ENCODE measurements at places on chromosomes 5 and 9.

DNA sequence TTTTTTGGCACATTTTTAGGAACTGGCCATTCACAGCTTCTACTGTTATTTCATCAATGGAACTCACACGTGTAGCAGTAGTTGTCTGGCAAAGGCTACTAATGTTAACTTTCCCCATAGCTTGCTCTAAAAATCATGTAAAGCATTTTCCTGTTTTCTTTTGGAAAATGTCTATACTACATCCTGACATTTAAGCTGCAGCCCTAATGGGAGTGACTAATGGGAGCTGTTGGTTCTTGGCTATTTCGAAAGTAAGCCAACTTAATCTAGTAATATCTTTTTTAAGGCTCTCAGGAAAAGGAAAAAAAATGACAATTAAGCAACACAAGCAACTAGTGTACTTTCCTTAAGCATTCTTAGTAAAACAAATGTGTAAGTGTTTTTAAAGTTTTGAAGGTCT lies 169.2 kb downstream of the SLC12A2 start:
- DNase-seq, result no peak

- DNase-seq, result no peak
Measured at GRCh38 chr9:110148384-110148783, 59.6 kb downstream of the C9orf152 start.

DNA sequence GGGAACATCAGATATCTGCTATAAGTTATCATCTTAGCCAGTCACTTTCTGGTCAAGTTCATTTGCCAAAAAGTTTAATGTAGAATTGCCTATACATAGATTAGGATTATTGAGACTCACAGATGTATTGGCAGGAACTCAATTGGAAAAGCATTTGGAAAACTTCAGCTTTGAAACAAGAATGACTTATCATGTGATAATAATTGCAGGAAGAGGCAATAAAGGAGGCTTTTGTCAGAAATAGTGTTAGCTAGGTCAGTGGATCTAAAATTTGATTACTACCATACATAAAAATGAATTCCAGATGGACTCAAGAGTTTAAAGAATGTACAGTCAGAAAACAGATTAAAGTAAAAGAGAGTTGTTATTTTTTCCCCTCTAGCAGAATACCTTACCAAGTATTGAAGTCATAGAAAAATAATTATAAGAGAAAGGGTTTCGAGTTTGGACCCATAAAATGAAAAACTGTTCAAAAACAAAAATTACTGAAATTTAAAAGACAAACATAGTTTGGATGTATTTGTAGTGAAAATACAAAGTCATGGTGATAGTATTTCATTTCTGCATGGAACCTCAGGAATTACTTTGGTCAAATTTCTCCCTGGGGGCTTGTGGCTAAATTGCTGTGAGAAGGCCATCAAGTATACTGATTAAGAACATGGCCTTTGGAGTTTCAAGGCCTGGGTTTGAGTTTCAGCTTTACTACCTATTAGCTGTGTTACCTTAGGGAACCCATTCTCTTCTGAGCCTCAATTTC lies 159.9 kb downstream of the TMEM38B start:
- no peak for DNase-seq

GRCh38 chr9:111250875-111251842 lies 78.9 kb downstream of the OR2K2 start:
- DNase-seq, result no peak

DNA sequence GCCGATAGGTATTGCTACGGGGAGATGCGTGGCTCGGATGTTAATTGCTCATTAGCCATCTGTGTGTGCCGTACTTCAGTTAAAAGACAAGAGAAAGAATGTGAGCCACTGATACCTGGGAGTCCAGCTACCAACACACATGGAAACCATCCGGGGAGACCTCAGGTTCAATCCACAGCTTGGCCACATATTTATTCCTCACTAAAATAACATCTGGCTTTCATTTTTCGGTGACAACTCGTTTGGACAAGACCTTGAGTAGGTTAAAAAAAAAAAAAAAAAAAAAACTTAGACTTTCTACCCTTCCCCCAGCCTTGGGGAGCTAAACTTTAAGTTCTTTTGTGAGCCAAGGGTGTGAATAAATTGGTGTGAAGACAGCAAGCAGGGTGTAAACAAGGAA lies 84.1 kb downstream of the SLIT3 start:
- DNase-seq, result no peak

DNA sequence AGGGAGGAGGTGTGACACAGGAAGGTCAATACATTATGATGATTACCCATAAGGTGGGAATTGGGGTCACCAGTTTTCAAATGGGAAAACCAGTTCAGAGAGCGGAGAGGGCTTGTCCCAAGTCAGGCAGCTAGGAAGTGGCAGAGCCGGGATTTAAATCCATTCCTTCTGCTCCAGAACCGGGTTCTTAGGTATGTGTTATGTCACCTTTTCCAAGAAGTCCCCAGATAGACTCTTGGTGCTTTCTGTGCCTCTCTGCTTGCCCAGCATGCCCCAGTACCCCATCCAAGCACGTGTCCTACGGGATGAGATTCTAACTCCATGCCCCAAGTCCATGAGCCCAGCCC lies 69.9 kb downstream of the LMX1B start:
- no peak for DNase-seq

- no peak for DNase-seq
Measured at GRCh38 chr9:89481538-89481915, 16.4 kb downstream of the SEMA4D start.

GRCh38 chr5:107597247-107597646 lies 73.5 kb downstream of the EFNA5 start:
- DNase-seq, result no peak

DNA sequence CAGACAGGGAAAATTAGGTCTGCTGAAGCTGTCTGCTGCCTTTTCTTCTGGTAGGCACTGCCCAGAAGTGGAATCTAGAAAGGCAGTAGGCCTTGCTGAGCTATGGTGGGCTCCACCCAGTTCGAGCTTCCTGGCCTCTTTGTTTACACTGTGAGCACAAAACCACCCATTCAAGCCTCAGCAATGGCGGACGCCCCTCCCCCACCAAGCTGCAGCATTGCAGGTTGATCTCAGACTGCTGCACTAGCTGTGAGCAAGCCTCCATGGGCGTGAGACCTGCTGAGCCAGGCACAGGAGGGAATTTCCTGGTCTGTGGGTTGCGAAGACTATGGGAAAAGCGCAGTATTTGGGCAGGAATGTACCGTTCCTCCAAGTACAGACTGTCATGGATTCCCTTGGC lies 18.5 kb downstream of the AGTPBP1 start:
- DNase-seq, result no peak

DNA sequence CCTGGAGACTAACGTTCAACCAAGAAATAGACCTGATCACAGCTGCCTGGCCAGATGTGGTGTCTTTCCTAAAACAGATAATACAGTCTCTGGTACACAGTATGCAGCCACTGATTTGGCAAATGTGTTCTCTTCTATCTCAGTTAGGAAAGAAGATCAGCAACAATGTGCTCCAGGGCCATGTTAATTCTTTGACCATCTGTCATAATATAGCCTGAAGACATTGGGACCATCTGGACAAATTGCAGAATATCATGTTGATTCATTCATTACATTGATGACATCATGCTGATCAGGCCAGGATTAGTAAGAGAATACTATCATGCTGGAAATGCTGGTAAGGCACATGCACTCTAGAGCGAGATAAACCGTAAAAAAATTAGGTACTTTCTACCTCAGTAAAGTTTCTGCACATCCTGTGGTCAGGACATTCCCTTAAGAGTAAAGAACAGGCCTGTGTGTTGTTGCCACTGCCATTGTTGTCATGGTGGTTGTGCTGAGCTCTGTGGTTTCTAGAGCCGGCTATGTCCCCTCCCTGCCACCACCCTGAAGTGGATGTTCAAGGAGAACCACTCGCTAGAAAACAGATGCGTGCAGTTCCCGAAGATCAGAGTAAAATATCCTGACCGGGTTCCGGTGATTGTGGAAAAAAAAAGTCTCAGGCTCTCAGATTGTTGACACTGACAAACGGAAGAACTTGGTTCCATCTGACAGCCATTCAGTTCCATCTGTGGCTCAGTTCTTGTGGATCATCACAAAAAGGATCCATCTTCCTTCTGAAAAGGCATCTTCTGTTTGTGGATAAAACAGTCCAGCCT lies 6.4 kb upstream of the JMY start:
- DNase-seq, result no peak

- DNase-seq, result no peak
Measured at GRCh38 chr9:82554381-82554780, 508.6 kb downstream of the RASEF start.

- DNase-seq, result peak; percentile 33
Measured at GRCh38 chr5:174903172-174903732, 178.9 kb downstream of the MSX2 start.

- DNase-seq, result no peak
Measured at GRCh38 chr5:104170926-104171325, 608.3 kb upstream of the NUDT12 start.

- no peak for DNase-seq
Measured at GRCh38 chr5:5356765-5357164, 65.7 kb upstream of the ICE1 start.

DNA sequence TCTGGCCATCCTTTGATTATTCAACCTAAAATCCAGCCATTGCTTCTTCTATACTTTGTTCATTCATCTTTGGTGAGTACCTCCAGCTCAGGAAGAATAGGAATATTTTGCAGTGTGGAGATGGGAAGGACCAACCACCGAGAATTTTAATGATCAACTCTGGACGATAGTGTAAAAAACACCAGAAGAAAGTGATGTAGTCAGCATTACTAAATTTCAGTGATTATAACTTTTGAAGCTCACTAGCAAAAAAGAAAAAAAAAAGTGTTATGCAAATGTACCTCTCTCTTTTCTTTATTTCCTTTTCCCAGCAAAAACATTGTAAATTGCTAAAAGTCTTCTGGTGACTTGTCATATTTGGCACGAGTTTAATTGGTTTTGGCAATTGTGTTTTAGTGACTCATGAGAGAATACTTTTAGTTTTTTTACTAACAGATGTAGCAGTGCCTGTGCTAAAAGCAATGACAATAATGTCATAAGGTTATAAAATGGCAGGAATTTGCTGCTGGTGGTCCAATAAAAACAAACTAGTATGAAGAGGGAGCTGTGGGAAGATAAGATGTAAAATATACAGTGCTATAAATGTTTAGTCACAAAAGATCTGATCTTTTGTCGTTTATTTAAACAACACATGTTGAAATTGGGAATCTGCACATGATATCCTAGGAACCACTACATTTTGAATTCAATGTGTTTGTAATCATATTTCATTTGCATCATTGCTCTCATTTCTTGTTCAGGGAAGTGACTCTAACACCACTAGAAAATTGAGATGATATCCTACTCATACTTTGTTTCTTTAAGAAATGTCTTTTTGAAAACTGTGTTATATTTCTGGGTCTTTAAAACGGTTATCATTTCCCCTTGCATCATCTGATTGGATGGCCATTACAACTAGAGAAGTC lies 81.3 kb upstream of the ERCC6L2 start:
- DNase-seq, result peak; percentile 86

GRCh38 chr9:111870774-111871498 lies 25.7 kb upstream of the UGCG start:
- no peak for DNase-seq

DNA sequence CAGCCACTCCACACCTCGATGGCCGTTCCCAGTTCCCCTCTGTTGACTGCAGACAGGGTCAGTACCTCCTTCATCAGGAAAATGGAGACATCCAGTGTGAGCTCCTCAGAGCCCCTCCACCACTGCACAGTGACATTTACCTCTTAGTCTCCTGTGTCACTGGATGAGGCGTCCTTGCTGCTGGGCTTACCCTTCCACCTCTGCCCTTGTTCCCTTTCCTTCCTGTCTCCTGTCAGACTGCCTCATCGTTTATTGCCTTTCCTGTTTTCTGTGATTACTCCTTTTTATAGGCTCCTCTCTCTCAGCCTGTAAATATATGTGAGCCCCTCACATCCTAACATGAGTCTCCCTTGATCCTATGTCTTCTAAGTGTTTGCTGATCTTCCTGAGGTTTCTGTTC lies 23.2 kb upstream of the SPTAN1 start:
- no peak for DNase-seq

DNA sequence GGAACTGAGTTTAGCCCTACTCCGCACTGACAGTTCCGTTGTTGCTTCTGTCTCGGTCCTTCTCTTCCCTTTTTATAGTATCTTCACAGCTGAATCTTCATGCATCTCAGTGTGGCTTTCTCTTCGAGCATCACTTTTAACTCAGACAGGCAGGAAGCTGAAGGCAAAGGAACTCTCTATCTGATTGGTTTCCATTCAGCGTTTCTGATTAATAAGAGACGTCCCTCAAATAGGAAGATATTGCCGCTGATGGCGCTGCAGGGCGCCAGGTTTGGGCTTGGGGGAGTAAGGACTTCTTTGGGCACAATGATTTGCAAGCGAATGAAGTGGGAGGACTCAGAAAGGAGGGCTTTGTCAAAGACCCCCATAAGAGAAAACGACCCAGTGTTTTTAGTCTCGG lies at the start of gene CDH9:
Gene CDH9, minus strand, starts transcription at position 111 of the 400 bp plus-strand sequence. CDS start 50,253 bp downstream, outside the sequence.
- DNase-seq, result no peak

DNA sequence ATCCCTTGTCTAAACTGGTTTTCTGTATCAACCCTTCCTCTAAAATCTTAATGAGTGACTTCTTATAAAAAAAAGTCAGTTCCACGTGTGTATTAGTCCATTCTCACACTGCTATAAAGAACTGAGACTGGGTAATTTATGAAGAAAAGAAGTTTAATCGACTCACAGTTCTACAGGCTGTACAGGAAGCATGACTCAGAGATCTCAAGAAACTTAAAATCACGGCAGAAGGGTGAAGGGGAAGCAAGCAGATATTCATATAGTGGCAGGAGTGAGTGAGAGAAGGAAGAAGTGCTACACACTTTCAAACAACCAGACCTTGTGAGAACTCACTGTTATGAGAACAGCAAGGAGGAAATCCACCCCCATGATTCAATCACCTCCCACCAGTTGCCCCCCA lies 307.8 kb upstream of the ARRDC3 start:
- DNase-seq, result no peak

GRCh38 chr5:148830211-148830610 lies 3.8 kb downstream of the ADRB2 start:
- DNase-seq, result no peak

GRCh38 chr5:34494111-34494755 lies 161.9 kb upstream of the RAI14 start:
- no peak for DNase-seq

GRCh38 chr9:135983208-135984071 lies 22.3 kb upstream of the UBAC1 start:
- DNase-seq, result no peak

- no peak for DNase-seq
Measured at GRCh38 chr5:140796718-140797095, 2.1 kb downstream of the PCDHA2 start.

GRCh38 chr5:129856325-129856724 lies 47.9 kb upstream of the CHSY3 start:
- DNase-seq, result no peak

Measured in H4 (cell line).